ENCODE measurements at places on chromosomes 16 and 17.

- H3K27me3 ChIP-seq = no peaks in the 10 kb centered on the region
- no peak overlapping the region for H3K27ac ChIP-seq
- no peak for DNase-seq
- H3K4me1 ChIP-seq = peaks cover 27% of the 10 kb centered on the region
- H3K4me3 ChIP-seq = no peak overlapping the region
- H3K36me3 ChIP-seq = peaks cover 30% of the 10 kb centered on the region
Measured at GRCh38 chr17:58996968-58997367, 109.7 kb downstream of the TRIM37 start.

GRCh38 chr16:58475091-58475619 is 24.8 kb upstream of the NDRG4 start:
- no peaks in the 10 kb centered on the region for H3K36me3 ChIP-seq
- H3K27ac ChIP-seq = no peak overlapping the region
- H3K4me3 ChIP-seq = no peak overlapping the region
- H3K4me1 ChIP-seq = no peaks in the 10 kb centered on the region
- H3K27me3 ChIP-seq = peaks cover 25% of the 10 kb centered on the region

- no peak overlapping the region for H3K27ac ChIP-seq
- no peaks in the 10 kb centered on the region for H3K27me3 ChIP-seq
- H3K4me3 ChIP-seq = no peak overlapping the region
Measured at GRCh38 chr17:5555254-5555653, 29.1 kb downstream of the NLRP1 start.

DNA sequence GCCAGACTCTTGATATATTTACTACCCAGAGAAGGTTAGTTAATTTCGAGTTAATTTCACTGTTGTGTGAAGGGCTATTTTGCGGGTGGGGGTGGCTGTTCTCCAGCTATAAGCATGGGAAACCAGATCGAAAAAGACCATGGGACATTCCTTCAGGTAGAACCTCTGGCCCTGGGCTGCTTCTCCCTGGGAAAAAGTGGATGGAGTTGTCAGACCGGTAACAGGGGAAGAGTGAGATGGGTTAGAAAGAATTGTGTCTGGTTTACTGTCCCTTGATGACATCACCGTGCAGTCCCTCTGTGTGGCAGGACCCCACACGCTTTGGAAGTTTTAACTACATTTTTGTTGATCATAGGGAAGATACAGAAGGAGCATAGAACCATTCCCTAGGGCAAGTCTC is 296.3 kb downstream of the RBFOX1 start:
- no peak overlapping the region for H3K27ac ChIP-seq
- no peaks in the 10 kb centered on the region for H3K4me1 ChIP-seq
- no peak for DNase-seq
- no peaks in the 10 kb centered on the region for H3K36me3 ChIP-seq
- H3K4me3 ChIP-seq = no peak overlapping the region
- H3K27me3 ChIP-seq = no peaks in the 10 kb centered on the region

Measured in activated CD8-positive, alpha-beta memory T cell treated with anti-CD3 and anti-CD28 coated beads, Interleukin-2, amount 10 ng/mL, durations not matched to agents 7 days and 5 days (primary cell).